ENCODE measurements at places on chromosomes 11 and 22.
A peak's percentile ranks its signal among the peaks of the same experiment; 100 is the strongest.

- DNase-seq: no peak
These were observed 1.4 kb downstream of the NAV2 start for GRCh38 chr11:19714022-19714386.

GRCh38 chr11:129652835-129653234, 162.8 kb upstream of the TMEM45B start:
- DNase-seq: peak; percentile 5

DNA sequence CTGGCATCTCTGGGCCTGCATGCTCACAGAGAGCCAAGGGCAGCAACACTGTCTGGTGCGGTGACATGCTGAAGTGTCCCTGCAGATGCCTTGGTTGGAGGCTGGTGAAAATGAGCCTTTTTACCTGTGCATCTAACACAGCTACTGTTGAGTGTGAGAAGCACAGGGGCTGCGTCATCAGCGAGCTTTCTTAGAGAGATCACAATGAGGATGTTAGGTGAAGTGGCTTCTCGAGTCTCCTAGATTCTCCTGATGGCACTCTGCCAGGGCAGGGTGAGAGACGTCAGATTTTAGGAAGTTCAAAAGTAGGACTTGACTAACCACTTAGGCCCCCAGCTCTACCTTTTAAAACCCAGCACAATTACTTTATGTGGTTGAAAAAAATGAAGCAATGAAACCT, 3.6 kb upstream of the SLC15A3 start:
- DNase-seq: no peak

- DNase-seq: no peak
These were observed 35.3 kb upstream of the ARHGAP20 start for GRCh38 chr11:110747531-110747930.

GRCh38 chr22:20165913-20166312, 15.1 kb upstream of the CCDC188 start:
- no peak for DNase-seq

DNA sequence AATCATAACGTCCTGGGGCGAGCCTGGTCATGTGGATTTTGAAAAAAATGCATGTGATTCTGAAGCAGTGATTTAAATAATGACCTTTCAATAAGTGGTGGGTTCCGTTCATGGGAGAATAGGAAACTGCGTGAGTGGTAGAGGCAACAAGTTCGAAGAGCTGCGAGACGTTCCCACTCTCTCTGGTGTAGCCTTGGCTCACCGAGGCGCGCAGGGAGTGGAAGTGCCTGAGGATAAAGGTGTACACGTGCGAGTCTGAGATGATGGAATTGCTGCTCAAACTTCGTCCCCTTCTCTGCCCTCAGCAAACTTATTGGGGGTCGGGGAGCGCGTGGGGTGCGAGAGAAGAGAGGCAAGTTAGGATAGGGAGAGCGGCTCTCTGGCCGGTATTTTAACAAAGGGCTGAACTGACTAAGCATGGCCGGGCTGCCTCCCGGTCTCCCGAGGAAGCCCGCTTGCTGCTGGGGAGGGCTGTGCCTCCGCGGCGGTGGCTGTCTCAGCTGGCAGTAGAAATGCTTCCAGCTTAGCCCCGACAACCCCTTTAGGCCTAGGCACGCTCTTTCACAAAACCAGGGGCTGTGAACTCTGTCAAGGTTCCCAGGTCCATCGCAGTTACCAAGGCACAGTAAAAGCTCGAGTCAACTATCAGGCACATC, 875 bp upstream of the STT3A start:
- DNase-seq: no peak

DNA sequence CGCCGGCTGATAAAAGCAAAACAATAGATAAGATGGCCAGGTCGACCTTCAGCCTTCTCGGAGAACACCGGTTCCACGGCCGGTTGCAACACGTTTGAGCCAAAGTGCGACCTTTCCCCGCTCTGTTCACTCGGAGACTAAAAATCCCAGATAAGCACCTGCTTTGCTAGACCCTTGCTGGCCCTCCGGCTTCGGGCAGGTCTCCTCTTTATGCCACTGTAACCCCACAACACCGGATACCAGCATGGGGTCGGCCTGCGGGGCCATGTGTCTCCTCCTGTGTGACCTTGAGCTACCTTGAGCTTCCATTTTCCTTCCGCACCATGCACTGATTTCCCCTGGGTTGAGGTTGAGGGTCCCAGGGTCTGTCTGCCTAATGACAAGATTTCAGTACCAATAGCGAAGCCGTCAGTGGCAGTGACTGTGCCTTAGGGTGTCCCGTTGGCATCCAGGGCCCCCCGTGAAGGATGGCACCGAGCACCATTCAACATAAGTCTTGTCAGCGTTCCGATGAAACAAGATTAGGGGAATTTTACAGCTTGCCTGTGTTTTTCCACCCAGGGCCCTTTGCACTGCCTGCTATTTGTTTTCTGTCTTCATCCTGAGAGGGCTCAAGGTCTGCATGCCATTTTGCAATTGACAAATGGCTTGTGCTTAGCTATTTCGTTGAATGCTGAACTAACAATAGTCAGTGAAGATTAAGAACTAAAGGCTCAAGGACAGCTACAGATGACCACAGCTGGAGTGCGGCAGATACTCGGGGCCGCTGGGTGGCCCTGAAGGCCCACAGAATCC, 118.6 kb downstream of the KCNQ1 start:
- no peak for DNase-seq

- DNase-seq: no peak
These were observed 5.8 kb downstream of the MS4A6E start for GRCh38 chr11:60332846-60333245.

- no peak for DNase-seq
These were observed 450 bp downstream of the CBX6 start for GRCh38 chr22:38871360-38872171.
